NCI-H69 (cell line): ENCODE measurements at places on chromosomes 5 and 9.

DNA sequence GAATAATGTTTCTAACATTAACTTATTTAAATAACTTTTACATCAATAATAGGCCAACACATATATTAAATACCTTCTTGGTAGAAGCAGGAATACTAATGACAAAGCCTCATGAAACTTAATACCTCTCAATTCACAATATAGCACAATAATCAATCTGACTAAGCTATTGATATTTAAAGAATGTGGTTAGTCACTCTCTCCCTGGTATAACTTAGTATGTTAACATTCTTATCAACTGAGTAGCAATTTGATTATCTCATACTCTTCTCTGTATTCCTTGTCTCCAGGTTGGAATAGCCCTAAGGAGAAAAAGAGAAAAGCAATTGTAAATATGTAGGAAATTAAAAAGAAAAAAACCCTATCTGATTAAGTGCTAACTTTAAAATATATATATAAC lies 4.9 kb upstream of the PGGT1B start:
- no peak for DNase-seq

- DNase-seq, result peak; percentile 93
Observed at GRCh38 chr5:98510143-98510985, 263.1 kb upstream of the RGMB start.

DNA sequence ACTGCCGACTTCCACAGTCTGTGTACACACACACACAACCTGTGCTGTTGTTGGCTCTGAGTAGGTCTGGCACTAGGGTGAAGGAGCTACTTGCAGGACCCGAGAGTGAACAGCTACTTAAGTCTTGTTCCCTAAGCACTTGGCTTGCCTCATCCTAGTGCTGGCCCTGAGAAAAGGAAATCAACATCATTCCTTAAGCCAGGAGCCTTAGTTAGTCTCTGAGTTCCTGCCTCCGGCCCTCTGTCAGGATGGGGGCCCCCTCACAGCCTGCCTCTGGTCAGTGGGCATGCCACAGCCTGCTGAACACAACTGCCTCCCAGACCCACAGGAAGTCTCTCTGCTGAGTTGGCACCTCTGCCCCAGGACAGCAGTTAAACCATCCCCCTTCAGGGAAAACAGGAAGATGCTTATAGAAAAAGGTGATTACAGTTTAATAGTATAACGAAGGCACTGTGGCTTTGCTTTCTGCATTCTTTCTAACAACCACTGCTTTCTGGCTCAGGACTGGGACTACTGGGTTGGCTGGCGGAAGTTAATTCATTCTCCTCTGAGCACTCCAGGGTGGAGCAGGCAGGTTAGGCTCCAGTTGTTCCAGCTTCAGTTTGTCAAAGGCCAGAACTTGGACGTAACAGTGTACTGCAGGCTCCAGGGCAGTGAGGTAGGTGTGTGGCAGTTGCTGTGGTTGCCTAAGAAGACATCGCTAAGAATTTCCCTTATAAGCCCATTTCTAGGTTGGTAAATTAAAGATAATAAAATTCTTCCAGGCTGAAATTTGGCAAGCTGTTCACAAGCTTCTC lies 2.8 kb downstream of the MAMDC2 start:
- peak; percentile 53 for DNase-seq

DNA sequence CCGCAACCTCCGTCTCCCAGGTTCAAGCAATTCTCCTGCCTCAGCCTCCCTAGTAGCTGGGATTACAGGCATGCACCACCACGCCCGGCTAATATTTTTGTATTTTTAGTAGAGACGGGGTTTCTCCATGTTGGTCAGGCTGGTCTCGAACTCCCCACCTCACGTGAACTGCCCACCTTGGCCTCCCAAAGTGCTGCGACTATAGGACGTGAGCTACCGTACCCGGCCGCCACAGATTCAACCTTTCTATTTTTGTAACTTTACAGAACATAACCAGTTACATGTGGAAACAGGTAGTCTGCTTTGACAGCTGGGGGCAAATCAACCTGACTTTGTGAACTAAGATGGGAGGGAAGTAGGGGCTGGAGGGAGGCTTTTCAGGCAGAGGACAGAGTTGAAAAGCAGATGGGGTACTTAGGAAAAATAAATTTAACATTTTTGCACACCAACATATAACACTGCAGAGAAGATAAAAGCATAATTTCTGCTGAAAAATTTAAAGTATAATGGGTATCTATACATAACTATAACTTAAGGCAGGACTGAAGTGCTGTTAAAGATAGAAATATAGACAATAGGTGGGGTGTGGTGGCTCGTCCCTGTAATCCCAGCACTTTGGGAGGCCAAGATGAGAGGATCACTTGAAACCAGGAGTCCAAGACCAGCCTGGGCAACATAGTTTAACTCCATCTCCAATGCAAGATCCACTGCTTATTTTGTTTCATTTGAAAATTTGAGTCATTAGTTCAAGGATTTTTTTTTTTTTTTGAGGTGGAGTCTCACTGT lies 5.1 kb downstream of the RPL37 start:
- DNase-seq, result no peak

GRCh38 chr9:112869041-112869529 lies 21.6 kb downstream of the SLC46A2 start:
- DNase-seq, result no peak

- peak; percentile 53 for DNase-seq
Observed at GRCh38 chr5:36177715-36178523, 26.0 kb downstream of the SKP2 start.

- DNase-seq, result peak; percentile 62
Observed at GRCh38 chr9:111621895-111622480, 9.1 kb upstream of the DNAJC25 start.

- peak; percentile 51 for DNase-seq
Observed at GRCh38 chr5:77080905-77081304, 6.2 kb downstream of the ZBED3 start.

DNA sequence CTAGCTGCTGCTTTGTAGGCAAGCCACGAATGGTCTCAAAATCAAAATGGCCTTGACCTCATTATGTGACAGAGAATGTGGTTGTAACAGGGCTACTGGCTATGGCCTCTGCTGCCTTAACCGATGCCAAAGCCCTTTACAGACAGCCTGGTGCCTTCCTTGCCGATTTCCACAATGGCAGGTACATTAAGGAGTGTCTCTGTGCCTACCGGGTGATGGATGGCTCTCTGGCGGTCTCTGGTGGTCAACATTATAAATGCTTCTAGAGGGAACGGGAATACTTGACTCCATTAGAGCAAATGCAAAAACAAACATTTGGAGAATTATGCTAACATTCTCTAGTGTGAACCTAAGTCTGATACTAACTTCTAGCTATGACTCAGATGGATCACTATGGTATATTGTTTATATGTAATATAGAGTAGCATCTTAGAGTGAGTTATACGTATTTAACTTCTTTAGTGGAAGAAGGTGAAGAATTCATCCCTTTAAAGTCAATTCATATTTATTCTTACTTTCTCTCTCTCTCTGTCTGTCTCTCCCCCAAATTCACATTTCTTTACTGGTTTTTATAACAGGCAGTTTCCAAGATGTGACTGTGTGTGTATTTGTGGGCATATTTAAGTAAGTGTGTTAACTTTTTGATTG lies 52.5 kb downstream of the RPS23 start:
- peak; percentile 83 for DNase-seq

DNA sequence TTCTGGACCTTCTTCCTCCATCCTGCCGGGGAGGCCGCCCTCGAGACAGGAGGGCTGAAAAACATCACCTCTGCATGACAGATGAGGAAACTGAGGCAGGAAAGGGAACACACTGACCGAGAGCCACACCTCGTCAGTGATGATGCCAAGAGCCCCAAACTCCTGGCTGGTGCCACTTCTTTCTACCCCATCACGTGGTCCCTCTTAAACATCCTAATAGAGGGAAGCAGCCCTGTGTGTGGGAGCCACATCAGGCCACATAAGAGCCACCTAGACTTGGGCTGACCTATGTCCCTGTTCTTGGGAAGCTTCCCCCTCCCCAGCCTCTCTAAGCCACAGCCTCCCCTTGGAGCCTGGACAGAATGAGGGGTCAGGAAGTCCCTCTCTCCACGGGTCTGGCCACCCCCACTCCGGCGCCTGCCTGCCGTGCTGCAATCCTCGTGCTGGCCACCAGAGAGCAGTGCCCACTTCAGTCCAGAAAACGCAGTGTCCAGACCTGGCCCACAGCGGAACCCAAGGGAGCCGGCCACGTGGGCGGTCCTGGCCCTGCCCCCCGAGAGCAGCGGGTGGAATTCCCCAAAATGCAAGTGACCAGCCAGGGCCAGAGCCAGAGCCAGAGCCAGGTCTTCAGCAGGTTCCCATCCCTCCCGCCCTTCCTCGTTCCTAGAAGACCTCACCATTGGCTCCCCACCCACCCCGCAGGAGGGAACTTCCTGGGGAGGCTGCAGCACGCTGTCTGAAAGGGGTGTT lies 54.7 kb upstream of the SARDH start:
- DNase-seq, result peak; percentile 55

DNA sequence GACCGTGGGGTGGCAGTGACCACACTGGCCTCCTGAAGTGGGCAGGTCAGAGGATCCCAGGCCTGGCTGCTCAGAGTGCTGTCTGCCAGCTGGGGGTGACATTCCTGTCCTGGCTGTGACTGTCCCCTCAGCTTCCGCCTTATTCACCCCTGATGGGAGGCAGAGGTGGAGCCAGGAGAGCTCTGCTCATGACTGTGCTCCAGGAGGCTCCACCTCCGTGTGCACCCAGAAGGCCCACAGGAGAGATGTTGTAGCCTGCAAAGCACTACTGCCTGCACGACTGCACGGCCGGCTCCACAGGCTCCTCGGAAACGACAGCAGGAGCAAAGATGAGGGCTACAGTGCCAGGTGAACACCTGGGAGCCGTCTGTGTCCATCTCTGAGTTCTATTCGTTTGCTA lies 60.9 kb downstream of the ROPN1L start:
- peak; percentile 52 for DNase-seq
